ENCODE measurements at places on chromosomes 3 and 15.

DNA sequence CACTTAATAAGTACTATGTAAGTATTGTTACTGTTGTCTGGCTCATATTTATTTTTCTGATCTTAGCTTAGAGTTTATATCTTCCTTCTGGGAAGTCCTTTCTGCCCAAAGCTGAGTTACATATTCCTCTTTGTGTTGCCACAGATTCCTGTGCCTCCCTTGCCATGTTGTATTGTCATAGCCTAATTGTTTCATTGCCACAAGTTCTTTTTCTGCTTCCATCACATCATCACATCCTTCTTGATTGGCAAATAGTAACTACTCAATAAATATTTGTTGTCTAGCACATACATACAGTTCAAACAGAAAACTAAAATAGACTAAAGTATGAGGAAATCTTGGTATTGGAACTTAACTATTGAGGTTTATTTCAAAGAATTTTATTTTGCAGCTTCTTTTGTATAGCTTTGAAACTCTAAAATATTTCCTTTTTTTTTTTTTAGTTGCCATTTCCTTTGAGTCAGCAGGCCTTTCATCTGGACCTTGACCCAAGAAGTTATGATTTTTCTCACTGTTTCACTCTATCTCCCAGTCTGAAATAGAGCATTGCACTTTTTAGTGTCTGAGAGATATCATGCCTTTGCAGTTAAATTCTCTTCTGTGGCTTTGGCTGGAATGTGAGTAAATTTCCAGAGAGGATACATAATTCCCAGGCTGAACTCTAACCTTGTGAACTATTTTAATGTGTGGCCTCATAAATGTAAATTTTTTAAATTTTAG lies 98.2 kb downstream of the ZNF609 start:
- DNase-seq: no peak

- DNase-seq: no peak
Observed at GRCh38 chr3:144754076-144754783, 782.6 kb downstream of the DIPK2A start.

DNA sequence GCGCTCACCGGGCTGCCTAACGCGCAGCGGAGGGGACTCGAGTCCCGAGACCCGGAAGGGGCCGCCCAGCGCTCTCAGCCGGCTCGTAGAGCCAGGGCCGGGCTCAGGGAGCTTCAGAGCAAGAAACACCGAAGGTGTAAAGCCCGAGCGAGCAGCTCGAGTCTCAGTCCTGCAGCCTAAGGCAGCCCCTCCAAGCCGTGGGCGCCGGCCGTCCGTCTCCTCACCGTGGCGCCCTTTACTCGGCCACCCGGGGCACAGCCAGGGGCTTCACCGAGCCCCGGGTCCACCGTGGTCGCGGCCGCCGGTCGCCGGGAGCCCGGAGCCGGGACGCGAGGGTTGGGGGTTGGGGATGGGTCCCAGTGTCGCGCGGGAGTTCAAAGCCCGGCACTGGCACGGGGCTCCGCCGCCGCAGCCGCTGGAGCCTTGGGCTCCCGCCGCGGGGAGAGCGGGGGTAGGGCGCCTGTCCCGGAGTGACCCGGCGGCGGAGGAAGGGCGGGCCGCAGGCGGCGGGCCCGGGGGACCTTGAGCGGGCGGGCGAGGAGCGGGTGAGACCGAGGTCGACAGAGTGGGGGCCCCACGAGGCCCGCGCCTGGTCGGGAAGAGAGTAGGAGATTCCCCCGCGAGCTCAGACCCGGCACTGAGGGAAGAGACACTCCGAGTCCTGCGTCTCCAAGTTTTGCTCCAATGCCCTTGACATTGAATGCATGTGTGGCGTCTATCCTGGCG lies 26.9 kb upstream of the THRB start:
- no peak for DNase-seq

GRCh38 chr3:151901644-151902285 lies 28.3 kb downstream of the SUCNR1 start:
- DNase-seq: no peak

- DNase-seq: no peak
Observed at GRCh38 chr3:151867666-151868065, 5.8 kb upstream of the SUCNR1 start.

GRCh38 chr3:171776411-171776810 lies 33.9 kb downstream of the PLD1 start:
- DNase-seq: no peak

- no peak for DNase-seq
Observed at GRCh38 chr3:189724356-189724755, 93.2 kb downstream of the TP63 start.

DNA sequence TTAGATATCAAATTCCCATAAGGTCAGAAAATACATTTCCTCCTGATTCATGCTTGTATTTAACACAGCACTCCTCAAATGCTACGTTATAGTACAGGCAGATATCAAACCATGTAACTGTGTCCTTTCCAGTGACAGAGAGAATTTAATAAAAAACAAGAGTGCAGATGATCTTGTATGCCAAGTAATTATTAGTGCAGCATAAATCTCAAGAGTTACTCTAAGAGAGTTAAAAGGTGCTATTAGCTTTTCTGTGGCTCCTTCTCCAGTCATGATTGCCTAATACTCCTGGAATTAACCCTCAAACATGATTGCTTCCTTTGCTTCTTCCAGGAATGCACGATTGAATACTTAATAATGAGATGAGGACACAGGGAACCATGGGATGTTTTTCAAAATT lies 413.0 kb upstream of the DPH6 start:
- no peak for DNase-seq

DNA sequence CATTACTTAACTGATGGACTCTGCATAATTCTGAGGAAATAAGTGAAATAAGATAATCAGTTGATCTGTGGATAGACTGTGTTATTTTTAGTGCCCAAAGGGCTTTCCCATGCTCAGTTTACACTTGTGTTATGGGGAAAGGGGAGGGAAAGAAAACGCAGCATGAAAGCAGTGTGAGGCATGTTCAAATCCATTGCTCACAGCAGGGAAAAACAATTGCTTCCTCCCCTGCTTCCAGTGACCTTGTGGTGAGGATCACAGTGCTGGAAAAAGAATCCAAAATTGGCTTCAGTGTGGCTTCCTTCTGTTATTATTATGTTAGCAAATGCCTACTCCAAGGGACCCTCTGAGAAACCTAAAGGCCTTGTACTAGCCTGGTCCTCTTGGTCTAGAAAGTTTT lies 285.1 kb upstream of the CDIN1 start:
- DNase-seq: no peak

DNA sequence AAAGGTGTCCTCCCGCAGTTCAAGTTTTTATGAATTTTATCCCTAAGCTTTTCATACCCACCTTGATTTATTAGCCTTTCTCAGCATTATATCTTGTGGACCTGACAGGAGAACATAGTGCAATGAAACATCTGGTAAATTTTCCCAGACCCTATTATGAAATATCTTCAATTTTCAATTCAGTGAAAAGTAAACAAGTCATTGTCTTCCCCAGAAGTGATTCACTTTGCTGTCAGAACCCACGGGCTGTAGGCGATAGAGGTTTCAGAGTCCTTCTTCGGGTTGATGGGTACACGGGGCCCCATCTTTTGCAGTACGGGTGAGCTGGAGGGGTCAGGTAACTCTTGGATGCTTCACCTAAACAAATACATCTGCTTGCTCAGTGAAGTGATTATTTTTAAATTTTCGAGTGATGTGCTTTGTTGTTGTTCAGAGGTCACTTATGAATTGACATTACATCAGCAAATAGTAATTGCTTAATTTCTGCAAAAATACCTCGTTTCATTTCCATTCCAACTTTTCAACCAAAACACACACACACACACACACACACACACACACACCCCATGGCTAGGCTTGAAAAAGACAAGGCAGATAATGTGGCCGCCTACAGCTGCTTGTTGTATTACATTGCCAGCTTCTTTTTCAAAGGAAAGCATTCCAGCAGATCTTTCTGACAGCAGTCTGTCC lies 102.9 kb downstream of the SEMA6D start:
- no peak for DNase-seq

- DNase-seq: no peak
Observed at GRCh38 chr15:50057905-50058639, 61.0 kb downstream of the ATP8B4 start.

- DNase-seq: no peak
Observed at GRCh38 chr3:180229113-180229512, 192.4 kb upstream of the PEX5L start.

DNA sequence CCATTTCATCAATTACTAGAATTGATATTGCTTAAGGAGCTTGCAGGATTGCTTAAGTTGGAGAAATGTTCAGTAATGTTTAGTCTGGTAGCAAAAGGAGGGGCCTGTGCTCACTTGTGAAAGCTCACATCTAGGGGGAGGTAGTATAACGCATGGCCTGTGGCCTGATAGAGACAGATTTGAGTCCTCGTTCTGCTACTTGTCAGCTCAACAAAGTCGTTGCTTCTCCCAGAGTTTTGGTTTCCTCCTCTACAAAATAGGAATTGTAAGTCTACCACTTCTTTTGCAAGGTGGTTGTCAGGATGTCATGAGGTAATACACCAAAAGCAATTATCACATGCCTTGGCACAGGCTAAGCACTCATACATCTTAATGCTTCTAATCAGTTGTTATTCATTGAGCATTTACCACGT lies 1.3 kb downstream of the ST3GAL6 start:
- no peak for DNase-seq

GRCh38 chr3:135165260-135165659 lies 370.2 kb downstream of the EPHB1 start:
- no peak for DNase-seq

DNA sequence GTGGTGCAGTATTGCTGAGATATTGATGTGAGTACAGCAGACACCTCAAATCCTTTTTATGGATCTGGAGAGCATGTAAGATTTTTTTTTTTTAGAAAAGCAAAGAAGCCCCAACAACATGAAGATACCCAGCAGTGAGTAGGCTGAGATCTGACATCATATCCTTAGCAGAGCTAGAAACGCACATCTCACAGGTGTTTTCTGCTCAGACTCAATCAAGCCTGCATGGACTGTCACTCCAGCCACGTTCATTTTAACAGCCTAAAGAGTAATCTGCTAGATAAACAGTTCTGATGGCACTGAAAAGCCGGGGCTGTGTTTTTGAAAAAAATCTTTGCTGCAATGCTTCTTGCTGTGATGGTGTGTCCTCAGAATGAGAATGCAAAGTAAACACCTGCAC lies 544.2 kb downstream of the FGF12 start:
- DNase-seq: no peak

DNA sequence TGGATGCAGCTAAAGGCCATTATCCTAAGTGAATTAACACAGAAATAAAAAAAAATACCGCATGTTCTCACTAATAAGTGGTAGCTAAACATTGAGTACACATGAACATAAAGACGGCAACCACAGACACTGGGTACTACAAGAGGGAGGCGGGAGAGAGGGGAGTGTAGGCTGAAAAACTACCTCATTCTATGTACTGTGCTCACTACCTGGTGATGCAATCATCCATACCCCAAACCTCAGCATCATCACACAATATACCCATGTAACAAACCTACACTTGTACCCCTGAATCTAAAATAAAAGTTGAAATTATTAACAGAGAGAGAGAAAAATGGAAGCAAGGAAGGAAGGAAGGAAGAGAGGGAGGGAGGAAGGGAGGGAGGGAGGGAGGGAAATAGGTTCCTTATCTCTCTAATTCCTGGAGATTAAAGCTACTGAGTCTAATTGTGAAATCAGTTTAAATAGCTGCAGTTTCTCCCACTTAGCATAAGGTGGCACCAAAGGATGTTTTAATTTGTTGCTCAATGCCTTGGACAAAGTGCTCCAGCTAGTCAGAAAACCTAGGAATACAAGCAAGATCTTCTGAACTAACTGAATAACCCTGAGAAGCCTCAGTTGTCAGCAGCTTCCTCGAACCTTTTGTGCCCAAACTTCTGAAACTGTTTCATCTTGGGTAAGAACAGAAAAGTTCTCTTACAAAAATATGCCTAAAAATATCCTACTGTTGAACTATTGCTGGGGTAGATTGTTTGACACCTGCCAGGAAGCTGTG lies 79.4 kb upstream of the ATP11B start:
- peak; percentile 41 for DNase-seq

DNA sequence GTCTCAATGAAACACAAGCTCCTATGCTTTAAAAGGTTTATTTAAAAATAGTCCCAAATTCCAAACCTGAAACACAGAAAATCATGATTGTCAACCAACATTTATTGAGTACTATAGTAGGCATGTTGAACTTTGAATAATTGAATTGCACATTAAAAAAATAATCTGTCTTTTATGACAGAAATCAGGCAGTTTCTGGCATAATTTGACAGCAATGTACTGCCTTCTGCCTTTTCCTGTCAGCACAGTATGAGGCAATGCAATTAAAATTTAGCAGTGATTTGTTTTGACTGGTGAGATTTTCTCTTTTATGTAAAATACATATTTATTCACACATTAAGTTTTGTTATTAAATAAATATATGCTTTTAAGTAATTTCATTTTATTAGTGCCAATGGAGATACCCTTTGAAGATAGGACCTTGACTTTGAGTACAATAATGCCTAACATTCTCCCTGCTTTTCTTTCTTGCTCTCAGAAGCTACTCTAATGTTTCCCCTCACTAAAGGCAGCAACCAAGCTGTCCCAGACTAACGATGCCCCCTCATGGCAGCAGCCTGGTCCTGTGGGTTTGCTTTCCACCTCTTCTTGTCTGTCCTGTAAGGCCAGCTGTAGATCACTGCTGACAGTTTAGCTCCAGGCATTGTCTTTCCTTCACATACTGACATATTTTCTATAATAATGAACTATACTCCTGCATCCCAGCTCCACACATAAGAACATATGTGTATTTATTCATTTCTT lies 346.7 kb downstream of the IL20RB start:
- DNase-seq: no peak

DNA sequence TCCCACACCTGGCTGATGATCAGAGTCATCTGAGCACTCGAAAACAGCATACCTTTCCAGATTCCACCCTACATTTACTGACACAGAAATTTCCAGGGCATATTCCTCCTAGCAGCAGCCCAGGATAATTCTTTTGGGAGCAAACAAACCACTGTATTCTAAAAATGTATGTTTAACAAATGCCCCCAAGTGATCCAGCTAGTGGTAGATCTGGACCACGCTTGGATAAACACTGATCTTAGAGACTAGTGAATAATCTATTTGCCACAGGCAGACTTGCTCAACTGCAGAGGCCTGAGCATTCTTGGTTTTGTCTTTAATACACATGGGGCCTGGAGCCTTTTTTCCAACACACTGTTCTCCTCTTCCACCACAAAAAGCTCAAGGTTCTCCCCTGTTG lies 89.6 kb downstream of the TM4SF4 start:
- no peak for DNase-seq

GRCh38 chr3:30682434-30683155 lies 76.2 kb downstream of the TGFBR2 start:
- DNase-seq: no peak

Measured in CD4-positive, alpha-beta memory T cell (primary cell).